Skeletal muscle tissue (tissue), 5 donors: ENCODE measurements at places on chromosomes 5 and 9. TPM values are rescaled to one million over a fixed set of nuclear protein-coding genes. Genes with fewer than 3 reads are reported as not detected.

Gene NUTM2G
- not detected for total RNA-seq

Gene MLANA
- total RNA-seq = not detected

Gene CYLC2
- total RNA-seq = not detected

Gene SPATA31E1
- total RNA-seq = not detected

Gene TRIM14
- total RNA-seq = 1.0 TPM

Gene ROPN1L
- not detected for total RNA-seq

Gene TAS2R1
- not detected for total RNA-seq

Gene RORB
- under 0.01 TPM for total RNA-seq

Gene C7
- 15.1 TPM for total RNA-seq

Gene HK3
- total RNA-seq = 4.2 TPM

Gene NDUFAF2
- total RNA-seq = 9.9 TPM

Gene LPAR1
- 45.9 TPM for total RNA-seq

Gene TDRD7
- total RNA-seq = 5.2 TPM

Gene SNX18
- 29.2 TPM for total RNA-seq

Gene RELL2
- under 0.01 TPM for total RNA-seq

Gene KLHL3
- 4.2 TPM for total RNA-seq

Gene QRFP
- not detected for total RNA-seq

Gene TXNDC15
- total RNA-seq = 75.2 TPM

Gene NSG2
- under 0.01 TPM for total RNA-seq
